Adrenal gland (tissue), 19 donors: ENCODE measurements at places on chromosomes 13 and 19. TPM values are rescaled to one million over a fixed set of nuclear protein-coding genes. Genes with fewer than 3 reads are reported as not detected.

DNA sequence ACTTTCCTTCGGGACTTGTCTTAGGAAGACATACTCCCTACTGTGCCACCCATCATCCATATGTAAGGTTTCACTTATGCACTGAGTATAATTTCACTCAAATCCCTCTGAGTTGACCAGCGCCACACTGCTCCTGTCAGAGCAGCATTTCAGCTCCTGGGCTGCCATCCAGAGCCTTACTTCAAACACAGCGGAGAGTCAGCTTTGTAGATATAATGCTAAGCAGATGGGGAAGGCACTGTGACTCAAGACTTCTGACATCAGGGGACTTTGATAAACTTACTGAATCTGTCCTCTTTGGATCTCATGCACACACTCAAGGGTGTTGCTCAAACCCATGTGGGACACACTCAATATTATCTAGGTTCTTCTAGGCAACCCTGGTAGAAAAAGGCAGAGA is 34.9 kb downstream of the DOCK9 start:
- H3K27me3 ChIP-seq, result no peaks in the 10 kb centered on the region
- H3K36me3 ChIP-seq, result no peaks in the 10 kb centered on the region
- H3K4me3 ChIP-seq, result no peak overlapping the region
- DNase-seq, result no peak
- no peak overlapping the region for H3K27ac ChIP-seq

DNA sequence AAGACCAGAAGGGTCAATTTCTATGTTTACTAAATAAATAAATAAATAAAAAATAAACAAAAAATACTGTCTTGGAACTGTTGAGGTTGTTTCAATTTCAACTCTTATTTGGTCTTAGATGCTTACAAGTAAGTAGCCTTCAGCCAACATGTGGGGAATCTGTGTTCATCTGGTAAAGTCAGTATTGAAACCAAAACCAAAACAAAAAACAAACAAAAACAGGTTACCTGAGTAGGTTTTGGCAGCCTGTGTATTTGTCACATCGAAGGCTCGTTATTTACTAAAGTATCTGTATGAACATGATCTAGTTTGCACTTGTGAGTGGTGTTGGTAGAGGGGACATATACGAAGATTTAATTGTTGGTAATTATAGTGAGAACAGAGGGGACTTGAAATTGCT is 471.5 kb downstream of the SLITRK5 start:
- no peak for DNase-seq
- no peak overlapping the region for H3K4me3 ChIP-seq
- H3K4me1 ChIP-seq, result no peaks in the 10 kb centered on the region
- H3K27ac ChIP-seq, result no peak overlapping the region
- no peaks in the 10 kb centered on the region for H3K36me3 ChIP-seq

DNA sequence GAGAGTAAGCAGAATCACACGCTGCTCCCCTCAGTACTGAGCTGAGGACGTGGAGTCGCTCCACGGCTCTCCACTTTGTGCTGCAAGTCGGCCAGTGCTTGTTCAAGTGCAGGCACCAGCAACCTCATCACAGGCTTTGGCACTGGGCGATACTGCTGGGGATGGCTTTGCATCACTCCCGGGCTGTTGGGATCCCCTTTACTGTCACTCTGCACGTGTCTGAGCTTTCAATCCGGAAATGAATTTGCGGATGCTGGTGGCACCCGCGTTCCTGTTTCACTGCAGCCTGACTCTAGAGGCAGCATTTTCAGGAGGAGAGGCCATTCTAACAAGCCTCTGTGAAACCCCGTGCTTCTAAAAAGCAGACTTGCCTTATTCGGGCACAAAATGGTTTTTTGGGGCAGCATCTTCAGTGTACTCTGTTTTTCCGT is 19.1 kb downstream of the SMARCA4 start:
- H3K27me3 ChIP-seq, result no peaks in the 10 kb centered on the region
- H3K36me3 ChIP-seq, result no peaks in the 10 kb centered on the region
- H3K4me1 ChIP-seq, result peaks cover 23% of the 10 kb centered on the region
- H3K4me3 ChIP-seq, result no peak overlapping the region
- no peak overlapping the region for H3K27ac ChIP-seq

Gene RB1
- total RNA-seq, result 49.7 TPM

Gene ZSCAN4
- not detected for total RNA-seq
